Mesendoderm (in vitro differentiated cells): ENCODE measurements at places on chromosomes 3 and 15.

- DNase-seq: no peak
Observed at GRCh38 chr3:97010881-97011657, 196.7 kb downstream of the EPHA6 start.

- DNase-seq: no peak
Observed at GRCh38 chr3:195110647-195111318, 160.2 kb downstream of the XXYLT1 start.

GRCh38 chr3:135118792-135119191 lies 323.7 kb downstream of the EPHB1 start:
- no peak for DNase-seq

- no peak for DNase-seq
Observed at GRCh38 chr3:154273381-154273780, 50.9 kb downstream of the DHX36 start.

GRCh38 chr15:94456226-94456625 lies 224.9 kb downstream of the MCTP2 start:
- DNase-seq: no peak
